Panc1 (cell line): ENCODE measurements at places on chromosomes 16 and 17. TPM values are rescaled to one million over a fixed set of nuclear protein-coding genes. Genes with fewer than 3 reads are reported as not detected.
A peak's percentile ranks its signal among the peaks of the same experiment; 100 is the strongest.

GRCh38 chr17:28807925-28808634 lies 34.5 kb downstream of the FAM222B start:
- peaks cover 2% of the 10 kb centered on the region; the same call in 1 of the 2 replicates for H3K36me3 ChIP-seq
- H3K27me3 ChIP-seq, result no peaks in the 10 kb centered on the region
- H3K4me1 ChIP-seq, result peaks cover 44% of the 10 kb centered on the region
- peak overlapping the region; percentile 17; the same call in 1 of the 2 replicates for H3K4me3 ChIP-seq
- peak; percentile 62 for DNase-seq
- peak overlapping the region; percentile 90 for H3K27ac ChIP-seq

DNA sequence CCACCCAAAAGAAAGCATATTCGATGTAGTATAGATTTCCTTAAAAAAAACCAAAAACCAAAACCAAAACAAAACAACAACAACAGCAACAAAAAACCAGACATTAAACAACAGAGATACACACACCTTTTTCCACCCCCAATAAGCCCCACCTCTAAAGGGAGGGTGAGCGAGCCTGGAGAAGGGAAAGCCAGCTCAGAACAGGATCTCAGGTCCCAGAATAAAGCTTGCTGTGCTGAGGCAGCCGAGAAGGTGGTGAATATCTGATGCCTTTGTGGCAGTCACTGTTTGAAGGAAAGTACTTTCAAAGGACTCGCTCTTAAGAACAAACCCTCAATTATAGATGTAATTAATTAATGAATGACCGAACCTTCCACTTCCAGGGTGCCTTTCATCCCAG lies 470 bp downstream of the KRT23 start:
- DNase-seq, result no peak
- peaks cover 18% of the 10 kb centered on the region for H3K27me3 ChIP-seq
- H3K4me1 ChIP-seq, result no peaks in the 10 kb centered on the region
- no peaks in the 10 kb centered on the region for H3K36me3 ChIP-seq
- H3K27ac ChIP-seq, result no peak overlapping the region
- H3K4me3 ChIP-seq, result no peak overlapping the region

DNA sequence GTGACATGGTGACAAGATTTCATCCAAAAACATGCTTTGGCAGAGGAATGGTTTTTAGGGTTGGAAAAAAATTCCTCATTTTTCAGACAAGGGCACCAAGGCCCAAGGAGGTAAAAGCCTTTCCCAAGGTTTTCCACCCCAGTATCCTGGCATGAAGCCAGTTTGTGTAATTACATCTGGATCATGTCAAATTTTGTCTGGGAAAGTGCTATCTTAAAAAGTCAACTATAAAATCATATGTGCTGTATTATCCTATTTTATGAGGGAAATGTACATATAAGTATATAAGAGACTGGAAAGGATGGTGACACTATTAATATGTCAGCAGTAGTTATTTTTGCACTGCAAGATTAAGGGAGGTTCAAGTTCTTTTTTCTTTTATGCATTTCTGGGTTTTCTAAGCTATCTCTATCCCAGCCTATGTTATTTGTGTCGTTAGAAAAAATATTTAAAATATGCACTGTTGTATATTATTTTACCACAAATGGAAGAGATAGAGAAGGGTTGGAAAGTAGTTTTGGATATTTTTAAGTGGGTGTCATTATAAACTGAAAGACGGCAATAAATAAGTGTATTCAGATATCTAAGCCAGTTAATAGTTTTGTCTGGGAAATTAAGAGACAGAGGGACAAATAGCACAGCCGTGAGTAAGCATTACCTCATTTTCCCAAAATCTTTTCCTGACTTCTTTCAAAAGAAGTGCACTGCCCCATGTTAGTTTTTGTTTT lies 13.5 kb upstream of the FBXO47 start:
- H3K27ac ChIP-seq, result no peak overlapping the region
- no peak overlapping the region for H3K4me3 ChIP-seq
- H3K4me1 ChIP-seq, result no peaks in the 10 kb centered on the region
- DNase-seq, result no peak
- H3K36me3 ChIP-seq, result no peaks in the 10 kb centered on the region
- no peaks in the 10 kb centered on the region for H3K27me3 ChIP-seq

DNA sequence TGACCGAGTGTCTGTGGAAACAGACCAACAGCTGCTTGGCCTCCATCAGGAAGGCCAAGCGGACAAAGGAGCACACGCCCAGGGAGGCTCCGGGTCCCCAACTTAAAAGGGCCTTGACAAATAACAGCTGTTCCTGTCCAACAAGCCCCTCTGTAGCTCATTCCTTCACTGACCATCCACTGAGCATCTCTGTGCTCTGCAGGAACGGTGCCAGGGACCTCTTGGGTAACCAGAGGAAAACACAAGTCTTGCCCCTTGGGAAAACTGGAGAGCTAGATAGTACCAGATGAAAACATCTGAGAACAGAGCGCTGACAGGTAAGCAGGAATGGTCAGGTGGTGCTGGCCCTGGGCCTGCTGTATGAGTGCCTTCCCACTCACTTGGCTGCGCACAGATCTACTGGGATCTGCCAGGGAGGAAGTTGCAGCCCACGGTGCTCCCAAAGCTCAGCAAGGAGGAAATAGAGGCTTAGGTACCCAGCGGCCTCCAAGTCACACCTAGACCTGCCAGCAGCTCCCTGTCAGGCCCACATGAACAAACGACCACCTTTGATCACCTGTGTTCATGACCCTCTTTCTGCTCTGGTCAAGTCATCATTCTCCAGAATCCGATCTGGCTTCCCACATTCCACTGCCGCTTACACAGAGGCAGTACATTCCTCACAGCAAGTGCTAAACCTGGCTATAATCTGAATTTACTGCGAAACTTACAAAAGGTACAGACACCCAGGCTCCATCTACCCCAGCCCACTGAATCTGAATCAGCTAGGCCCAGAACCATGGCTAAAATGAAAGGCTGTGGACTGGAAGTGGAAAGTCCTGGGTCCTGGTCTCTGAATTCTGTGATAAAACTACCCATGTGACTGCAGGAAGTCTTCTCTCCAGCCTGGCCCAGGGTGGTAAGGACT lies 12.5 kb downstream of the DCAKD start:
- H3K27ac ChIP-seq, result no peak overlapping the region
- DNase-seq, result no peak
- no peaks in the 10 kb centered on the region for H3K27me3 ChIP-seq
- no peaks in the 10 kb centered on the region; the same call in 1 of the 2 replicates for H3K4me1 ChIP-seq
- H3K36me3 ChIP-seq, result no peaks in the 10 kb centered on the region

The TP53TG3F gene
- total RNA-seq, result 0.54 TPM

DNA sequence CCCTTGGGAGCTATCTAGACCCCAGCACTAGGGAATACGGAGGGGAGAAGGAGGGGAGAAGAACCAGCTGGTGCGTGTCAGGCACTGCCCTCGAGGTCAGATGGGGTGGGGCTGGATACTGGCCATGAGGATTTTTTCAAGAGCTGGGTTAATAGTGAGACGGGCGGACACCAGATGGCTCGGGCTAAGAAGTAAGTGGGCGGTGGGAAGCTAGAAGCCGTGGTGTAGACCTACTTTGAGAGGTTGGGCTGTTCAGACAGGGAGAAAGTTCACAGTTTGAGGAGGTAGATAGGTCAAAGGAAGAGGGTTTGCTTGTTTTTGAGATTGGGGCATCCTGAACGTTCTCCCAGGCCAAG lies 303.8 kb downstream of the SEC14L1 start:
- no peak overlapping the region for H3K27ac ChIP-seq
- H3K4me1 ChIP-seq, result peaks cover 66% of the 10 kb centered on the region
- no peak for DNase-seq
- H3K27me3 ChIP-seq, result no peaks in the 10 kb centered on the region
- H3K4me3 ChIP-seq, result no peak overlapping the region

DNA sequence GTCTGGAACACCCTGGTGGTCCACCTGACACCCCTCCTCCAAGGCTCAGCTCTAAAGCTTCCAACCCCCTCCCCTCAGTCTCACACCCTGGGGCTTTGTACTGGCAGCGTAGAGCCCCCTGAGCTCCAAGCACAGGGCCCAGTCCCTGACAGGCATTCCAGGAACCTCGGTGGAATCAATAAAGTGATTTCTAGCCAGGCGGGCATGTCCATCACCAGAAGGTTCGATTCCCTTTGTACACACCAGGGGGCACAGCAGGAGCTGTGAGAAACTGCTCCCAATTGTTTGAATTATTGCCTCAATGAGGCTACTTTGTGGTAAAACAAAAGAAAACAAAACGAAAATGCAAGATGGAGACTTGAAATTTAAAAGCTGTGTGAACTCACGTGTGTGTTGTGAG lies 51.8 kb downstream of the SMPD3 start:
- DNase-seq, result no peak
- H3K27me3 ChIP-seq, result no peaks in the 10 kb centered on the region
- H3K4me1 ChIP-seq, result no peaks in the 10 kb centered on the region
- H3K27ac ChIP-seq, result no peak overlapping the region
- H3K36me3 ChIP-seq, result no peaks in the 10 kb centered on the region
- no peak overlapping the region for H3K4me3 ChIP-seq

DNA sequence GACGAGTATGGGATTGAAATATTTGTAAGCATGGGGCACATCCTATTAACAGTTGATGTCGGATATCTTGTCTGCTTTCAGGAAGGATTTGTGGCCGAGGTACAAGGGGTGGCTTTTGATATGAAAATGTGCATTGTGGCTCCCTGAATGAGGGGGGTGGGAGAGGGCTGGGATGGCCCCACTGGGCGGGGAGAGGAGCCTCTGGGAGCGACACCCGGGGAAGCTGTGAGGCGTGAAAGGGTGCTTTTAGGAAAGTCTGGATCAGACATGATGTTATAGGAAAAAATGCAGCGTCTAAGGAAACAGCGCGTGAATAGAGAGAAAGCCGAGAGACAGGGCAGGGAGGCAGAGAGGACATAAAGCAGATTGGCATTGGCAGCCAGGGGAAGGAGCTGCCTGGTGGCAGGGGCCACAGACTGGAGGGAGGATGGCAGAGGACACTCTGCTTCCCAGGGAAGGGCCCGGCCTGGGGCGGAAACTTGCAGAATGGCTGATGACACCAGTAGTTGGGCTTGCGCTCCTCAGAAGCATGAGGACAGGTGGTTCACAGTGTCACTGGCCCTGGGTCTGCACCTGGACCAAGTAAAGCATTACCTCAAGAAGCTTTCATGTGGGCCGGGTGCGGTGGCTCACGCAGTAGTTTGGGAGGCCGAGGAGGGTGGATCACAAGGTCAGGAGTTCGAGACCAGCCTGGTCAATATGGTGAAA lies 95.7 kb downstream of the NTN1 start:
- H3K27ac ChIP-seq, result peak overlapping the region; percentile 63; the same call in 1 of the 2 replicates
- no peaks in the 10 kb centered on the region for H3K36me3 ChIP-seq
- no peak overlapping the region for H3K4me3 ChIP-seq
- peaks cover 6% of the 10 kb centered on the region for H3K4me1 ChIP-seq
- no peaks in the 10 kb centered on the region for H3K27me3 ChIP-seq

DNA sequence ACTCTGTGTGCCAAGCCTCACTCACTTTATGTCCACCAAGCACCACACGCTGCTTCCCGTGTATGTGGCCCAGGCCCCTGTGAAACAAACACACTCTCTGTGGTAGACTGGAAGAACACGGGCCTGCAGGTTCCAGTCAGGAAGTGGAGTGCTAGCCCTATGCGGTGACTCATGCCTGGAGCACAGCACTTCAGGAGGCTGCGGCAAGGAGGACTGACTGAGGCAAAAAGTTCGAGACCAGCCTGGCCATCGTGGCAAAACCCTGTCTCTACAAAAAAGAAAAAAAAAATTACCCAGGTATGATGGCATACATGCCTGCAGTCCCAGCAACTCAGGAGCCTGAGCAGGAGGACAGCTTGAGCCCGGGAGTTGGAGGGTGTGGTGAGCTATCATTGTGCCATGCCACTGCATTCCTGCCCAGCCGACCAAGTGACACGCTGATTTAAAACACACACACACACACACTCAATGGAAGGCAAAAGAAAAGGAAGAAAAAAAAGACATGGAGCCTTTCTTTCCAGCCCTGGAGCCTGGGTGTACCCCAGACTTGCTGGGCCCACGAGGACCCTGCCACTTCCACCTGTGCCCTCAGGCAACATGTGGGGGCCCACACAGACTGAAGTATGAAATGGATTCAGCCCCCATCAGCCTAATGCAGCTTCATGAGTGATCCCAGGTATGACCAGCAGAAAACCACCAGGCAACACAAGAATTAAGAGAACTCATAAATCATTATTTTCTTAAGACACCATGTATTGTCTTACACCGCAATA lies 126.6 kb downstream of the ANKRD11 start:
- no peaks in the 10 kb centered on the region for H3K27me3 ChIP-seq
- no peak for DNase-seq
- H3K27ac ChIP-seq, result peak overlapping the region; percentile 69
- no peaks in the 10 kb centered on the region; the same call in 1 of the 2 replicates for H3K36me3 ChIP-seq
- peaks cover 69% of the 10 kb centered on the region for H3K4me1 ChIP-seq

DNA sequence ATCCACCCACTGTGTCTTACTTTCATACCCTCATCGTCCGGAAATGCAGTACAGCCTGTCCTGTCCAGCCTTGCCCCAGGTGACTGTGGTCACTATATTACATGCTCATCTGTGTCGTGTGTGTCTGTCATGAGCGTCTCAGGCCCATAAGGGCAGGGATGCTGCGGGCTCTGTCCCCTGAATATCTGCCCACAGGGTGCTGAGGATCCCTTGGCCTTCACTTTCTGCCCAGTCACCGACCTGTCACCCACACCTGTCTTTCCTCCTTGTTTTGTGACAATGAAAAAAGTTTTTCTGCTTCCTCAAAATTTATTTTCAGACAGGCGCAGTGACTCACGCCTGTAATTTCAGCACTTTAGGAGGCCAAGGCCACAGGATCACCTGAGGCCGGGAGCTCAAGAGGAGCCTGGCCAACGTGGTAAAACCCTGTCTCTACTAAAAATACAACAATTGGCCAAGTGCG lies 1.4 kb upstream of the CTRB1 start:
- no peak overlapping the region for H3K4me3 ChIP-seq
- H3K27me3 ChIP-seq, result no peaks in the 10 kb centered on the region
- no peak overlapping the region for H3K27ac ChIP-seq
- no peaks in the 10 kb centered on the region for H3K4me1 ChIP-seq
- no peaks in the 10 kb centered on the region for H3K36me3 ChIP-seq

DNA sequence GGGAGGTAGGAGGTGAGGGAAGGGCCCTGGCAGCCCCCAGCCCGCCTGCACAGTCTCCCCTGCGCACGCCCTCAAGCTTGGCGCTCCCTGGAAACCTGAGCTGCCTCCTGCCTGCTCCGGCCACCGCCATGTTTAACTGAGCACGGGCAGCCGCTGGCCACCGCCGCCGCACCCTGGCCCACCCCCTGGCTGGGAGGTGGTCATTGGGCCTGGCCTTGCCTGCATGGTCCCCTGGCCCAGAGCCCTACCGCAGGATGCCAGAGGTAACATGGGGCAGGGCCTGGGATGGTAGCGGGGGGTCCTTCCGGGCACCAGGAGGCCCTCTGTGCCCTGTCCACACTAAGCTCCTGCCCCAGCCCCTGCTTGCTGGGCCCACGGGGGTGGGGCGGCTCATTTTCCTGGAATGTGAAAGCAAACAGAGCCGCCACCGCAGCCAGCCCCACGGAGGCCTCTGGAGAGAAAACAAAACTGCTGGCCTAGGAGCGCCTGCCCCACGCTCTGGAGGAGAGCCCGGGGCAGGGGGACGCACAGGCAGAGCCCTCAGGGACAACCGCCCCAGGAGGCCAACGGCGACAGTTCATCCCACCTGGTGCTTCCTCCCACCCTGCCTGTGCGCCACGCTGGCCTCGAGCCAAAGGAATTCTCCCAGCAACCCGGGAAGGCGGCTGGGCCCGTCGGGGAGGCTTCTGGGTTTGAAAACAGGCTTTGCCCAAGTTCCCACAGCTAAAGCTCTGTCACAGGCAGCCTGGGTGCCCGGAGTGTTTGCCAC lies 8.9 kb downstream of the NHERF2 start:
- no peak overlapping the region for H3K4me3 ChIP-seq
- DNase-seq, result no peak
- peak overlapping the region; percentile 91 for H3K27ac ChIP-seq

The C17orf58 gene
- 15.6 TPM for total RNA-seq
